ENCODE measurements at places on chromosomes 7 and 10.

- DNase-seq, result peak; percentile 16
Observed at GRCh38 chr10:122515022-122515424, 45.5 kb upstream of the DMBT1 start.

GRCh38 chr7:99876491-99876890, 342 bp downstream of the OR2AE1 start:
- DNase-seq, result no peak

- DNase-seq, result peak; percentile 78
Observed at GRCh38 chr10:73744664-73744975, 448 bp downstream of the SEC24C start.

- DNase-seq, result peak; percentile 52
Observed at GRCh38 chr10:110681023-110681681, 37.0 kb downstream of the RBM20 start.

- peak; percentile 30 for DNase-seq
Observed at GRCh38 chr10:35752469-35753461, 110.7 kb upstream of the FZD8 start.

GRCh38 chr7:1643270-1644092, 26.6 kb upstream of the ELFN1 start:
- no peak for DNase-seq

GRCh38 chr10:91636892-91637291, 4.0 kb upstream of the PPP1R3C start:
- DNase-seq, result no peak

GRCh38 chr7:69773535-69774225, 175.4 kb downstream of the AUTS2 start:
- DNase-seq, result no peak

DNA sequence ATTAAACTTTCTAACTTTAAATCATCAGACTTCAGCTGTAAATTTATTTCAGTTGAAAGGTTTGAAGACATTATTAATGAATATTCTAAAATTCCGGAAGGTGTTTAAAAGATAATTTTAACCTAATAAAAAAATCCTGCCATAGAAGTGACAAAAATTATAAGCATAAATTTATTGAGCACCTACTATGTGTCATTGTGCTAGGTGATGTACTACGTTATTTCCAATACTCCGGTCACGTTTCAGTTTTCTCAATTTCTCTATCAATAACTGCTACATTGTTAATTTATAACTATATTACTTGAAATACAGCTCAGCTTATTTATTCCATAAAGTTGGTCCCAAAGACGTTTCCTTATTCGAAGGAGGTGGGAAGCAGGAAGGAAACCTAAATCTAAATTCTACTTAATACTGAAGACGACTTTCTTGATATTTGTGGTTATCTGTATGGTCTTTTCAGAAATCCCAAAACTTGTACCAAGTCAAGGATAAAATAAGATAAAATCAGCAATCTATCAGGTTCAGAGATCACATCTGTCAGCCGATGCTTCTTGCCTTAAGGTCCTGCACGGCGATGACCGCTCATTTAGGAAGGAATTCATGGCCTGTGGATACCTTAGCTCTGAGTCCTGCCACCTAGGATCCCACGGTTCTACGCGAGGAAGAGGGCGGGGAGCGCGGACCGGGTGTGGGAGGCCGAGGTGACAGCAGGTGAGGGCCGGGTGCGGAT, 1.2 kb upstream of the ZEB1 start:
- DNase-seq, result no peak

- DNase-seq, result no peak
Observed at GRCh38 chr10:17144757-17145156, 15.1 kb upstream of the CUBN start.

GRCh38 chr10:109403551-109403950, 519.8 kb downstream of the XPNPEP1 start:
- DNase-seq, result no peak

GRCh38 chr7:129702316-129702715, 90.8 kb downstream of the NRF1 start:
- peak; percentile 45 for DNase-seq

DNA sequence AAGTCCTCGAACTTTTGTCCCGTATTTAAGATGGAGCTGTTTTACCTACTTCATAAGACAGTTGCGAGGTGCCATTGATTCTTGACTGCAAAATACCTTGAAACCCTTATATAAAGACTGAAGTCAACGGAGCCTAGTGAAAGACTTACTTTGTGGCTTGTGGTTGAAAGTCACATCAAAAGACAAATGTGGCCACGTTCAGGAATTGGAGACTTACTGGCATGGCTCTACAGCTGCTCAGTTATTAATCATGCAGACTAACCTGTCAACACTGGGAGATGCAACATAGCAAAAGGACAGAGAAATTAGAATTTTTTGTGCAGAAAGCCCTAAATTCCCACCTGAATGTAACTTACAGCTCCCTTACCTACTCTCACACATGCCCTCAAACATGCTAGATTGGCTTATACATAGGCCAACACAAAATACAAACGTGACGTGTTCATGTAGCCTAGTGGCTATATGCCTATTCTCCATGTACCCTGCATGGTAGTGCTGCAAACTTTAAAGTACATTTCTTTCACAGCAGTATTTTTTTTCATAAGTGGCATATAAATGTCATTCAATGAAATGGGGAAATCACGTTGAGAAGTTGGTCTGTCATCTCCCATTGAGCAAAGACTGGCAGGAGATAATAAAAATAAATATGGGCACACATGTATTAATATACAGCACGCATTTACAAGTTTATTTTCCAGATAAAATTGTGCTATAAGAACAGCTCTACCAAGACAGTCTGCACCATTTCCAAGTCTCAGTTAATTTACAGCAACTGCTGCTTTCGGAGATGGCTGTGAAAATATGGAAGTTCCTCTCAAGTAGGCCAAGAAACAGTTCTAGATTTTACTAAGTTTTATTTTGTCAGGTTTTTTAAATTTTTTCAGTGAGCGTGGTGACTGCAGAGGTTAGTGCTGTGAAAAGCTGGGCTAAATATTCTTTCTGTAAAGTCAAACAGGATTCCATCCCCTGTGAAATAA, 170.4 kb upstream of the C7orf33 start:
- DNase-seq, result no peak

DNA sequence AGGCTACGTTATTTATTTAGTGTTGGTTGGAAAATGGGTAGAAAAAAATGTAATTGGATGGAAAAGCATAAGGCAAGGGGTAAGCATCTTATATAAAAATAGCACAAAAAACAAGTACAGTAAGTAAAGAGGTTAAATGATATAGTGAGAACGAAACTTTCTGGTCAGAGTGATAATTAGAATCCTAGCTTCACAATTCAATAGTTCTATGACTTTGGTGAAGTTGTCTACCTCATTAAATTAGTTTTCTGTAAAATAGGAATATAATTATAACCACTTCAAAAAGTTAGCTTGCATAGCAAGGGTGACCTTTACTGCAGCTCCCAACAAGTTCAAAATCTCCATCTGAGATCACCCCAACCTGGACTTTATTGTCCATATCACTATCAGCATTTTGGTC, 30.8 kb upstream of the TAS2R16 start:
- no peak for DNase-seq

- DNase-seq, result peak; percentile 87
Observed at GRCh38 chr7:143248761-143249354, 14.4 kb upstream of the GSTK1 start.

DNA sequence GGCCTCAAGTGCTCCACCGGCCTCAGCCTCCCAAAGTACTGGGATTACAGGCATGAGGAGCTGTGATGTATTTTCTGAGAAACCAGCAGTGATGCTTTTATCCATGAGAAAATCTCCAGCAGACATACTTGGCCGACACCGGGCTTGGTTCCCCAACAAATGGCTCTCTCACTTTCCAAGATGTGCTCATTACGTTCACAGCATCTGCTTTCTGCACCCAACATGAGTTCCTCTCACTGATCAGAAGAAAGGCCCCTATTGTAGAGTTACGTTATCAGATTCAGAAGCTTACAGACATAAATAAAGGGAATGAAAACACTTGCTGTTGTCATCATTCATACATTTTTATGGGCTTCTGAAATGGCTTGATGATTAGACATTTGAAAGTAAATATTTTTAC, 95.0 kb downstream of the CALD1 start:
- DNase-seq, result no peak

- DNase-seq, result peak; percentile 54
Observed at GRCh38 chr10:63703113-63703670, 182.0 kb downstream of the REEP3 start.

DNA sequence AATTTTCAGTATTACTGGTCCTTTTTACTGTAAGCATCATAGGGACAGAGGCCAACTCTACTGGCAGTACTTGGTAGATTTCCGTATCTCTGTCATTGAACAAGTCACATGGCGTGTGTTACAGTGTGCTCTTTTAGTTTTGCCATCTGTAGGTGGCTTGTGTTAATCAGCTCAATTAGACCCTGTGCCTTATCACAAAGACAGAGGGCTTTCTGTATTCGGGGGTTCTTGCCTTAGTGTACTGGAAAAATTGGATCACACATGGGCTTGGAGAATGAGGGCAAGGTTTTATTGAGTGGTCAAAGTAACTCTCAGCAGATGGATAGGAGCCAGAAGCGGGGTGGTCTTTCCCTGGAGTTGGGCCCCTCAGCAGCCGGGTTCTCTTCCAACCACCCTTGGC, 21.3 kb upstream of the LRGUK start:
- no peak for DNase-seq

DNA sequence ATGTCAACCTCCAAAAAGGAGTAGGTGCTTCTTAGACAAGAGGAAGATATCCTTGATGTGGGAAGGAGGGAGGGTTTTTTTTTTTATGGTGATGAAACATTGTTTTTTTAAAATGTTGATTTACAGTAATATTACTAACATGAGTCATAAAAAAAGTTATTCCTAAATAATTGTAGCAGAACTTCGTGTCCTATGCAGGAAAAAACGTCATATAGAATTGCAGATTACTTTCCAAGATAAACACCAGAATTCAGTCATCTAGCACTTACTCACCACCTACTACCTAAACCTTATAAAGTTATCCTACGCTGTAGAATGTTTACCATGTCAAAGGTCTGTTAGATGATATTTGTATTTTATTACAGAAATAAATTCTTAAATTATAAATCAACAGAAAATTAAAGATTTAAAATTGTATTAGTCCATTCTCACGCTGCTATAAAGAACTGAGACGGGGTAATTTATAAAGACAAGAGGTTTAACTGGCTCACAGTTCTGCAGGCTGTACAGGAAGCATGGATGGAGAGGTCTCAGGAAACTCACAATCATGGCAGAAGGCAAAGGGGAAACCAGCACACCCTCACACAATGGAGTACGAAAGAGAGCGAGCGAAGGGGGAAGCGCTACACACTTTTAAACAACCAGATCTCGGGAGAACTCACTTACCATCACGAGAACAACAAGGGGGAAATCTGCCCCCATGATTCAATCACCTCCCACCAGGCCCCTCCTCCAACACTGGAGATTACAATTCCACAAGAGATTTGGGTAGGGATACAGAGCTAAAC, 105.2 kb upstream of the NEBL start:
- DNase-seq, result peak; percentile 95

DNA sequence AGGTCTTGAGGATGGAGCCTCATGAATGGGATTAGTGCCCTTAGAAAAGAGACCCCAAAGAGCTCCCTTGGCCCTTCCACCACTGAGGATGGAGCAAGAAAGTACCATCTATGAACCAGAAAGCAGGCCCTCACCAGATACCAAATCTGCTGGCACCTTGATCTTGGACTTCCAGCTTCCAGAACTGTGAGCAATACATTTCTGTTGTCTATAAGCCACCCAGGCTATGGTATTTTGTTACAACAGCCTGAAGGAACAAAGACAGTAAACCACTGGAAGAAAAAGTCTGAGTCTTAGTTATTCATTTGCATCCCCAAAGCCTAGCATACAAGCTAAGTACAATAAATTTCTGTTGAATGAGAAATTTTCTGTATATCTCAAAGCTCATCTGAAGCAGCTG, 37.9 kb upstream of the TNS3 start:
- no peak for DNase-seq

DNA sequence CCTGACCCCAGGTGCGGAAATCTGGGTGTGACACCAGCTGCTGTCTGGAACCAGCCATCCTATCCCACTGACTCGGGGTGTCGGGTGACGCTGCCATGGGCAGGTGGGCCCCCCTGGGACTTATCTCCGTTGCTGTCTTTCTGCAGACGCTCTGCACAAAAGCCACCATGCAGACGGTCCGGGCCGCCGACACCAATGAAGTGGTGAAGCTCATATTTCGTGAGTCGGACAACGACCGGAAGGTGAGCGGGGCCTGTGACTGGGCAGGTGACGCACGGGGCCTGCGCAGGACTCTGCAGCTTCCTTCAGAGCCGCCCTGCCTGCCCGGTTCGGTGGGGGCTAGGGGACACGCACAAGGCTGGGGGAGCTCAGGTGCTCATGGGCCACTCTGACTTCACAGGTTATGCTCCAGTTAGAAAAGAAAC, 36.6 kb downstream of the NKX6-2 start:
- no peak for DNase-seq

DNA sequence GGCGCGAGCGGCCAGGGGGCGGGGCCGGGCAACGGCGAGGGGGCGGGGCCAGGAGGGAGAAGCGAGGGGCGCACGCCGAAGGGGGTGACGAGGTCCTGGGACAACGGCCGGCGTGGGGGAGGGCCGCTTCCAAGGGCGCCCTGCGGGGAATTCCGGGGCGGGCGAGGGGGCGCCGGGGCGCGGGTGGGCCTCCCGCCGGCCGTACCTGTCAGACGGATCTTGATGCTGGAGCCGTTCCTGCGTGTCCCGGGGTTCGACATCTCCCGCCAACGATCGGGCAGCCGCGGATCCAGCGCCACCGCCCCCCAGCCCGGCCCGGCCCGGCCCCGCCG, 421 bp downstream of the SMURF1 start:
- no peak for DNase-seq

- DNase-seq, result no peak
Observed at GRCh38 chr7:12490940-12491339, 79.6 kb upstream of the SCIN start.

Measured in choroid plexus epithelial cell (primary cell).